RPMI7951 (cell line): ENCODE measurements at places on chromosomes 1 and 21. TPM values are rescaled to one million over a fixed set of nuclear protein-coding genes. Genes with fewer than 3 reads are reported as not detected.

DNA sequence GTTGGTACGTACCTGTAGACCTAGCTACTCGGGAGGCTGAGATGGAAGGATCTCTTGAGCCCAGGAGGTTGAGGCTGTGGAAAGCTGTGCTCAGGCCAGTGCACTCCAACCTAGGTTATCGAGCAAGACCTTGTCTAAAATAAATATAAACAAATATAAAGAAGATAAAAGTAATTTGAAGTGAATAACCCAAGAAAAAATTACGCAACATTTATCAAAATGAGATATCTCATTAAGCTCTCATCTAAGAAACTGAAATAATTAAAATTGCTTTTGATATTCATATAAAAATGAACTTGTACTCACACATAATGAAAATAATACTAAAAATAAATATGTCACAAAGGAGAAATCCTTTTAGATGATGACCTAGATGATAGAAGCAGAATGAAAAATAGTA, 647.1 kb upstream of the NCAM2 start:
- DNase-seq: no peak

DNA sequence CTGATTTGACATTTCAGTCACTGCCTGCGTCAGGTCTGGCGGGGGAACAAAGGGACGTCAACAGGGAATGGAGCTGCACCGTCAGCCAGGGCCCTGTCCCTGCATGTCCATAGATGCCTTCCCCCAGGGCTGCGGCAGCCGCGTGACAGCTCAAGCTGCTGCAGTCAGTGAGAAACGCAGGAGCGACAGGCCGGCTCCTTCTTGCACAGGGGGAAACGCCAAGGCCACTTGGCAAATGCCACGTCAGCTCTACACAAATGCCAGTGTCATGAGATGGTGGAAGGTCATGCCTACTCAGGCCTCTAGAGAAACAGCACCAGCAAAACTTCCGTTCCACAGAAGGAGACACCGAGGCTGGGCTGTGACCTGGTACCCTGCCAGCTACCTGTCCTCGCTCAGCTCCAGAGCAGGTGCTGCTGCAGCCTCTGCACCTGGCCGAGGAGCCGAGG, 37.7 kb downstream of the SYF2 start:
- DNase-seq: no peak

The RRAGC gene
- 13.0 and 16.8 TPM in 2 replicates for total RNA-seq

DNA sequence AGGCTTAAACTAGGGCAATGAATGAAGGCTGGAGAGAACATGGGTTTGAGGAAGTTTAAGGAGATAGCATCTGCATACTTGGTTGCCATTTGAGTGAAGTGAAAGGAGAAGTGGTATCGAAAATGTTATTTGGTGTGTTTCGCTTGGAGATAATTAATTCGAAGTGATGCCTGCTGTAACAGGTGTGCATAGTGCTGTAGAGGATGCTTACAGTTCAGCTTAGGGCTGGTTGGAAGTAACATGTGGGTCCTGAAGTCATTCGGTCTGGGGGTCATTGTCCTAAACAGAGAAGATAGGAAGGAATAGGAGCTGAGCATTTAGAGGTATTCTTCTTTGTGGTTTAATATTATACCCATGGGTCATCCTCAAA, 301 bp upstream of the NUDT17 start:
- no peak for DNase-seq

The CR1L gene
- 0.24 TPM in 1 of 2 replicates, not detected in the other for total RNA-seq

- DNase-seq: no peak
Measured at GRCh38 chr21:42343556-42343955, 7.2 kb downstream of the TFF2 start.

The WNT2B gene
- total RNA-seq: under 0.01 TPM in 1 of 2 replicates, not detected in the other

The BEND5 gene
- 1.6 and 1.8 TPM in 2 replicates for total RNA-seq

DNA sequence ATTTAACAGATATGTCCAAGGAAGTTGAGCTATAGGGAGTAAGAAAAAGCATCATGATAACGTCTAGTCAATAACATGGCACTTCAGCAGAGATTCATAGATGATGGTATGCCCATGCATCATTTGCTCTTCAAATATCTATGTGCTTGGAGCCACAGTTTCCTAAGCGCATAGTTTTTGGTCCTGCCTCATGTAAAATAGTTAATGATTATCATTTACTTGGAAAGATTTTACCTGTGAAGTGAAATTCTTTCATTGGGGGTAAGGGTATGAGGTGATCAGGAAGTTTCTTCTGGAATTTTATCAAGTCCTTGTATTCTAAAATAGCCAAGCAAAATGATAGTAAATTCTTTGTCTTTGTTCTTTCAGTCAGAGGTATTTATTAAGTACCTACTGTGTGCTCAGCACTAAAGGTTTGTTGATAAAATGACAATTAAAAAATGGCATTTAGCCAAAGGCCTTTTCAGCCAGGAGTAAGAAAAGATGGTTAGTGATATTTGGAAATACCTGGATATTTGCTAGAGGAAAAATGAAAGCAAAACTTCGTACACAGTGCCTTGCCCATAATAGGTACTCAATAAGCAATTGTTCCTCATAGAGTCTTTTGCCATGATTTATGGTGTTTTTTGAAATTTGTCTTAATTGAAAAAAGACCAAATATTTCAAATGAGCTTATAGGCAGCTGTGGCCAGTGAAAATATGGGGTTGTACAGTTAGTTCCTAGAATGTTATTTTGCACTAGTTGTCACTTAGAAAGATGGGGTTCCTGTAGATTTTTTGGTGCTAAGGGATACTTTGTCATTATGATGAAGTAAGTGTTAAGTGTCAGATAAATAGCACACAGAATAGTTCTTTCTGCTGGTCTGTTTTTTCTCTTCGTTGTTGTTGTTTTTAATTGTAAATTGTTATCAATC, 13.1 kb downstream of the PDIK1L start:
- no peak for DNase-seq

GRCh38 chr1:99829269-99829668, 20.9 kb upstream of the AGL start:
- no peak for DNase-seq

DNA sequence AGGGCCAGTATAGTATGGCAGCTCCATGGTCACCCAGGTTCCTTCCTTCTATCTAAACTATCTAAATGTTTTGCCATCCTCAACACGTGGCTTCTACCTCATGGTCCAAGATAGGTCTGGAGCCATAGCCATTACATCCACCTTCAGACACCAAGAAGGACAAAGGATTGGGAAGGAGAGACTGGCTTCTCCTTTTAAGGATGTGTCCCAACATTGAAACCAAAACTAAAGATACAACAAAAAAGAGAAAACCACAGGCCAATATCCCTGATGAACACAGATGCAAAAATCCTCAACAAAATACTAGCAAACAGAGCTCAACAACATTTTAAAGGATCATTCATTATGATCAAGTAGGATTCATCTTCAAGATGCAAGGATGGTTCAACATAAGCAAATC, 24.8 kb downstream of the HSD11B1 start:
- no peak for DNase-seq

GRCh38 chr1:147853391-147853790, 49.2 kb upstream of the GJA8 start:
- DNase-seq: no peak

- DNase-seq: no peak
Measured at GRCh38 chr1:84855691-84856630, 37.0 kb downstream of the LPAR3 start.

The AGT gene
- total RNA-seq: not detected in 2 replicates

DNA sequence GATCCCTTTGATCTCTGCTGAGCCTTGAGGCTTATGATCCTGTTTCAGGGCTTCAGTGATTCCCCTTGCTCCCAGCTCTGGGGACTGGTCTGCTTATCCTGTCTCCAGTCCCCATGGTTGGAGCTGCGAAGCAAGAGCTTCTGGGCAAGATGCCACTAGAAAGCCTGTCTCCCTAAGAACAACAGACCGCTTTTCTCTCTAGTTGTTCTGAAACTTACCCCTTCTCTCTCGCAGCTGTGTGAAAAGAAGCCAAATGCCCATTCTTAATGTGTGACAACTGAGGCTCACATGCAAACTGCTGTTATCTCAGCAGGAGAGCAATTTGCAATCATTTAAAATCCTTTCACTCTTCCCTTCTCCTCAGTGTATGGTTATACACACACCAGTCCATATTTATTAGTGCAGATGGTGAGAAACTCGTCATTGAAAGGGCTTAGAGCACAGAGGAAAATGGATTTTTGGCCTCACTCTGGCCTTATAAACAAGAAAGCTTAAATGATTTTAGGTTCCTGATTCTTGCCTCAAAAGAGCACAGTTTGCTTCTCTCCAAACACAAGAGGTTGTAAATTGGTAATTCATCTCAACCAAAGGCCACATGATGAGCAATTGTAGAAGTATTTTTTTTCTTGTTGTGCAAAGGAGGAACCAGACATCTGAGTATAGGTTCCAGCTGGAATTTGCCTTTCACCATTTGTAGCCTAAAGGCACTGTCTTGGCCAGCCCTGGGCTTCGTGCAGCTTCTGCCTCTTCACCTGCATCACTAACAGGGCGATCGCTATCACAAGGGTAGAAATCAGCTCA, 179.2 kb upstream of the LMO4 start:
- peak; percentile 83 for DNase-seq

DNA sequence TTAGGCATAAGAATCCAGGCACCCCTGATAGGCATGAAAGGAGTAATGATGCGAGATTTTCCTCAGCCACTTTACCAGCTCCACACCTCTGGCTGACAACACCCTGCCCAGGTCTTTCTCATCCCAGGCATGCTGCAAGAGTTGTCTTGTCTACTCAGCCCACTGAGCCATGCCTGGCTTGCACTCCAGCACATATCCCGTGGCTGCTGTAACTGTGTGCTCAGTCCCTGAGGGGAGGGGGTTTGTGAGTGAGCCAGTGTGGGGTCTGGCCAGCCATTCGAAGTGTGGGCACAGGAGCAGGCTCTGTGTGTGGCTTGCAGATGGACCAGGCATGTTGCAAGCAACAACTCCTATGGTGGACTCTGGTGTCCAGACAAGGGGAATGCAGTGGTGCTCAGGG, 529.6 kb downstream of the ADGRL2 start:
- DNase-seq: no peak

DNA sequence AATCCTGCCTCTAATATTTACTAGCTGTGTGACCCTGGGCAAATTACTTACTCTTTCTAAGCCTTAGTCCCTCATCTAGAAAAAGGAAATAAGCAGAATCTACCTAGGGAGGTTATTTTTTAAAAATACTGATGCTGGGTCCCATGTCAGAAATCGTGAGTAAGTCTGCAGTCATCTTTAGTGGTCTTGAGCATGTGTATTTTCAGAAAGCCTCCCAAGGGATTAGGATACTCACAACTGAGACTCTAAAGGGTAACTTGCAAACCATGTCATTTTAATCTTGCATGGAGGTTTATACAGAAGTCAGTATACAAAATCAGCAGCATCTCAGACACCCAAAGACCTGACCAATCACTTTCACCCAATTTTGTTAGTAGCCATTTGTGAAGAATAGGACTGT, 43.2 kb downstream of the DSTYK start:
- DNase-seq: peak; percentile 5

The HES4 gene
- 0.39 and 0.48 TPM in 2 replicates for total RNA-seq

DNA sequence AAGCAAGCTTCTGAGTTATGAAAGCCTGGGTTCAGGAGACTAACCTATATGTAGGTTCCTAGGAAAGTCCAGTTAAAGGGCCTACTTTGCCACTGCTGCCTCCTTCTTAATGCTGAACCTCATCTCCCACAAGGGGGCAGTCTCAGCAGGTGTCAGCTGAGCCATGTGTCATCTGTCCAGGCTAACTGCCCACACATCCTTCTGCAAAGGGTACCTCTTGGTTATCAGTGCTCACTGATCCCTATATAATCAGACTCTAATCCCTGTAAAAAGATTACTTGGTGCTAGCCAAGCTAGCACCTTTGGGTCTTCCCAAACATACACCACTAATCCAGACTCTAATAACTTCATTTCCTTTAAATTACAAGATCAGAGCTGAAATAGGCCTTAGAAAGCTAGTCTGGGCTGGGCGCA, 9.0 kb downstream of the PRDX1 start:
- peak; percentile 69 for DNase-seq

The PAPPA2 gene
- under 0.01 TPM in 2 replicates for total RNA-seq

- DNase-seq: no peak
Measured at GRCh38 chr1:212680680-212681389, 18.8 kb downstream of the BATF3 start.

- DNase-seq: peak; percentile 62
Measured at GRCh38 chr1:39919545-39919944, 17.8 kb upstream of the MYCL start.

The NFIA gene
- 0.78 and 3.0 TPM in 2 replicates for total RNA-seq

The PKLR gene
- not detected in 2 replicates for total RNA-seq

DNA sequence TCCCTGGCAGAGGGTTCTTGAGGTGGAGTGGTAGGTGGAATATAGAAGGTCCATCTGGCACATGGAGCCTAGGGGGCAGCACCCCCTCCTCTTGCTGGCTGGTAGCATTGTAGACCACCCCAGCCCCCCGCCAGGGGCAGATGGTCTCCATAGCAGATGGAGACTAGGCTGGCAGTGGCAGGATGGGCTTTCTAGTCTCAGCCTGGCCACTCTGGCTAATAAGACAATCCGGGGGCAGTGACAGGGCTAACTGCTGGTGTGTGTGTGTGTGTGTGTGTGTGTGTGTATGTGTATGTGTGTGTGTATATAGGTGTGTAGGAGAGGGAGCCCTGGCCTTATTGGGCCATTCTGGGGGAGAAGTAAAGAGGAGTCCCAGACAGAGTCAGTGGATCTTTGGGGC, 16.1 kb downstream of the UTP11 start:
- no peak for DNase-seq

DNA sequence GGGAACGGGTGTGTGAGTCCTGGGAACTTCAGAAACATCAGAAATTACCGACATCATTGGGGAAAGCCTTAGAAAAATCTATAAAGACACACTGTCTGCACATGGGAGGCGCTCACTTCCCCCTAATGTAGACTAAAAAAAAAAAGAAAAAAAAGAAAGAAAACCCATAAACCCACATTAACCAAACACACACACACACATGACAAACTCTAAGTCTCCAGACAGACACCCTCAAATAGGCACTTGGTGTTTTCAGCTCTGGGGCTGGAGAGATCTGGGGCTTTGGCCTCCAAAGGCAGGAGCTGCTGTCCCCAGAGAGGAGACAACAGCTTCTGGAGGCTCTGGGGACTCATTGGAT, 13.2 kb upstream of the SDHB start:
- no peak for DNase-seq

GRCh38 chr1:74161497-74161896, 36.5 kb downstream of the LRRIQ3 start:
- no peak for DNase-seq

- DNase-seq: peak; percentile 86
Measured at GRCh38 chr1:89065079-89065868, at the start of gene GBP1. GBP1 (minus strand) TSS chr1:89065208; CDS start chr1:89063234, 1,974 bp downstream.

- DNase-seq: no peak
Measured at GRCh38 chr21:25371841-25372425, 235.3 kb downstream of the MRPL39 start.

- DNase-seq: no peak
Measured at GRCh38 chr1:45478121-45478814, 12.7 kb downstream of the TESK2 start.

The SH3BGR gene
- total RNA-seq: 1.2 and 1.3 TPM in 2 replicates

The OLFML2B gene
- total RNA-seq: 15.0 and 20.3 TPM in 2 replicates

The A3GALT2 gene
- not detected in 2 replicates for total RNA-seq

GRCh38 chr1:12201352-12202189, 28.3 kb upstream of the VPS13D start:
- no peak for DNase-seq

The ADAMTS1 gene
- 6.8 and 8.7 TPM in 2 replicates for total RNA-seq
